GOT3 (cell line): ENCODE measurements at places on chromosomes 3 and 15.

DNA sequence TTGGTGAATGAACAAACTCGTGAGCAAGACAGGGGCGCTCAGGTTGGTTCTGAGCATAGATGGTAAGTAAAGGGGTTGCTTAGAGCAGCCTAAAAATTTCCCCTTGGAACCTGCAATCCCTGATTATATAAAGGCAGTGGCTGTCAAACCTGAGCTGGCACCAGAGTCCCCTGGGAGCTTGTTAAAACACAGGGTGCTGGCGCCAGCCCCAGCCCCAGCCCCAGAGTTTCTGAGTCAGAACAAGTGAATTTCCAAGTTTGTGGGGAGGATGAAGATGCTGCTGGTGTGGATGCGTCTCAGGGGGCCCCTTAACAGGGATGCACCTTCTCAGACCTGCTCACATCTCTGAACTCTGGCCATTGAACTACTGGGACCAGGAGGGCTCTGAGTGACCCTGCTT lies 48.2 kb downstream of the FEM1B start:
- no peak for DNase-seq

GRCh38 chr15:83869341-83869740 lies 215.4 kb downstream of the ADAMTSL3 start:
- DNase-seq, result no peak

DNA sequence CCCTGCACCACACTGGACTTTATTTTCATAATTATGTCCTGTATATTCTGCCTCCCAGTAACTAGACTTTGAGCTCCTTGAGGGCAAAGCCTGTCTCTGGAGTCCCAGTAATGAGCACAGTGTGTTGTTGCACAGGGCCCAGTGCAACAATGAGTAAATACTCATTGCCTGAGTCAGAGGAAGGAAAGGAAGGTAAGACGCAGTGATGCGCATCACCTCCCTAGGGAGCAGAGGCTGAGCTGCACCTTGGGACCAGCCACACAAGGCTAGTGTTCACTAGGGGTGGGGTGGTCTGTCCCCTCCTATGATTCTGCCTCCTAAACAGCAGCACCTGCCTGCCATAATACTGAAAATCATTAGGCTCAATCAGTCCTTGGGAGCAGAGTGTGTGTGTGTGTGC lies 86.6 kb upstream of the ADAMTSL3 start:
- DNase-seq, result no peak

DNA sequence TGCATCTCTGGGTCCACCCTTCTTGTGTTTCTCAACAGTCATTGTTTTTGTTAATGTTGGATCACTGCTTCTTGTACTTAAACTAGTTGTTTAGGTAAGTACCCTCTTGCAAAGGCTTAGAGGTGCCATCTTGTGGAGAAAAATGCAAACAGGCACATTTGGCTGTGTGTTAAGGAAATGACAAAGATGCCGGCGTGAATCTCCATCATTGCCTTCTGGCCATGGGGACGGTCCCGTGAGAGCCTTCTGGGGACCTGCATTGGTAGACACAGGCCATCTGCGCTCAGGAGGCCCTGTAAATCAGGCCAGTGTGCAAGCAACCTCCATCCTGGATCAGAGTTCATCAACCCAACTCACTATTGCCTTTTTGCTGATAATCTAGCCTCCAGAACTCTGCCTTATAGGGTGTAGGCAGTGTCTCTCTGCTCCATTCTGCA lies 158.6 kb upstream of the NR2E3 start:
- no peak for DNase-seq

GRCh38 chr15:43911235-43911781 lies 84.5 kb downstream of the WDR76 start:
- DNase-seq, result peak; percentile 89

DNA sequence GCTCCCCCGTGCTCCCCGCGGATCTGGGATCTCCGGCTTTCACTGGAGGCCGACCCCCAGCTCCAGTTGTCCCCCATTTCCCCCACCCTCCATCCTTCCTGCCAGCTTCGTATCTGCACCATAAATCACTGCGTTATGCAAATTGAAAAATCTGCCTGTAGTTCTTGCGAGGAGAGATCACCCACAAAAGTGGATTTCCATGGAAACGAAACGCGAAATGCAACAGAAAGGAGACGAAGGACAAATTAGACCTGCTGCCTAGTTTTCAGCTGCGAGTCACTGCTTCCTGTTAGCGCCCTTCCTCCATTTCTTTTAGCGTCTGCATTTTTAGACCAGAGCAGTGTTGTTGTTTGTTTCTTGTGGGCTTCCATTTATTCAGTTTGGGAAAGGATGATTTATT lies 127.1 kb upstream of the ATP10A start:
- no peak for DNase-seq

- DNase-seq, result no peak
Measured at GRCh38 chr3:37068031-37068430, 74.7 kb downstream of the MLH1 start.

GRCh38 chr15:84685304-84685703 lies 27.3 kb upstream of the NMB start:
- no peak for DNase-seq

DNA sequence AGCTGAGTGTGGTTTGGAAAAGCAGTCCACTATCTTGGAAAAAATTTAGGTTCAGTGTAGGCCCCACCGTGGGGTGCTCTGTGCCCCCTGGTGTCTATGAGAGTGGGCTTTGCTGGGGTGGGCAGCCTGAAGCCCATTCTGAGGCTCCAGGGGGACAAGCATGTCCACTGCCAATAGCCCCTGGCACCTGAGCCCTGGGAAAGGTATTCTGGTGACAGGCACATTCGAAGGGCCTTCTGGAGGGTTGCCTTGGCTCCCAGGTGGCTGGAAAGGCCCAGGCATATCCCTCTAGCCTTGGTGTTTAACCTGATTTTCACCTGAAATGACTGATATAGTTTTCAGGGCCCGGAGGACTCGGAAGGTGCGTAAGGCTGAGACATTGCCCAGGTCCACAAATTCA lies 36.1 kb downstream of the SCN5A start:
- DNase-seq, result no peak

DNA sequence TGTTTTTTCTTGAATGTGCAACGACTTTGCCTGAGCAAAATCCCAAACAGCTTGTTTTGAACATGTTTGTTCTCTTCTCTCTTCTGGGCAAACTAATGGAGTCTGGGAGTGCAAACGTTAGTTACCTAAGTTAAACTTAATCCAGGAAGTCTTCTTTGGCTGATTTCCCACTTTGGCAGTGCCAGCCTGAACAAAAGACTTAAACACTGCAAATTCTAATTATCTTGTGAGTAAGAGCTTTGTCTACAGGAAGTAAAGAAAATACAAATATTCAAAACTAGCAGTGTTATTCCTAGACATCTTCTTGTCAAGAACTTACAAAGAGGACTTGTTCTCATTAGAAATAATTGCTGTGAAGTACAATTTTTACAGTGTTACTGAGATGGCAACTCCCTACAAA lies 16.7 kb upstream of the DENND6A start:
- DNase-seq, result no peak

GRCh38 chr3:63333815-63334214 lies 55.7 kb downstream of the SYNPR start:
- DNase-seq, result no peak

- peak; percentile 15 for DNase-seq
Measured at GRCh38 chr15:70853318-70853972, 512 bp downstream of the LARP6 start.

- DNase-seq, result no peak
Measured at GRCh38 chr15:69081310-69082004, 67.0 kb downstream of the NOX5 start.

DNA sequence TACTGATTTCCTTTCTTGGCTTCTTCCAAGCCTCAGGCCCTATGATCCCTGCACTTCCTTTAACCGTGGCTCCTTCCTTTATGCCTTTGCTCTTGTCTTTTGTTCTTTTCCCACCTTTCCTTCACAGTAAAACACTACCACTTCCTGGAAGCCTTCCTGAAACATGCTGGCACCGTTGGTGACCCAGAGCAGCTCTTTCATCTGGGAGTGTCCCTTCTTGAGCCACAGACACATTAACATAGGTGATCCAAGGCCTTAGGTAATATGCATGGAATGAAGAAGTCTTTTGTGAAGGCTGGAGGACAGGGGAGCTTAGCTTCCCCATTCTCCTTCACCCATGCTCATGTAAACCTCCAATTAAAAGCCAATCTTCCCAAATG lies 39.4 kb downstream of the AMOTL2 start:
- no peak for DNase-seq

DNA sequence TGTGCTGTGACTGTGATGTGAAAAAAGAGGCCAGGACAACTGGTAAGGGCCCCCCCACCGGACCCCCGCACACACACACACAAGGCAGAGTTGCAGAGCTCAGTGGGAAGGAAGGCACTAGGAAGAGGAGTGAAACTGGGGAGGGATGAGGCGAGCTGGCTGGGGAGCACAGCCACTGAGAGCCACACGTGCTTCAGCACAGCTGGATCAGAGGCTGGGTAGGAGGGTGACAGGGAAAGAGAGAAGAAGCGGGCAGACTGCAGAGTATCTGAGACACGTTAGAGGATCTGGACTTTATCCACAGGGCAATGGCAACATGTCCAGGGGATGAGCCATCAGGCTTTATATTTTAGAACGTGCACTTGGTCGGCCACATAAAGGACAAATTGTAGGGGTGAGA lies 38.0 kb upstream of the TKT start:
- DNase-seq, result no peak

DNA sequence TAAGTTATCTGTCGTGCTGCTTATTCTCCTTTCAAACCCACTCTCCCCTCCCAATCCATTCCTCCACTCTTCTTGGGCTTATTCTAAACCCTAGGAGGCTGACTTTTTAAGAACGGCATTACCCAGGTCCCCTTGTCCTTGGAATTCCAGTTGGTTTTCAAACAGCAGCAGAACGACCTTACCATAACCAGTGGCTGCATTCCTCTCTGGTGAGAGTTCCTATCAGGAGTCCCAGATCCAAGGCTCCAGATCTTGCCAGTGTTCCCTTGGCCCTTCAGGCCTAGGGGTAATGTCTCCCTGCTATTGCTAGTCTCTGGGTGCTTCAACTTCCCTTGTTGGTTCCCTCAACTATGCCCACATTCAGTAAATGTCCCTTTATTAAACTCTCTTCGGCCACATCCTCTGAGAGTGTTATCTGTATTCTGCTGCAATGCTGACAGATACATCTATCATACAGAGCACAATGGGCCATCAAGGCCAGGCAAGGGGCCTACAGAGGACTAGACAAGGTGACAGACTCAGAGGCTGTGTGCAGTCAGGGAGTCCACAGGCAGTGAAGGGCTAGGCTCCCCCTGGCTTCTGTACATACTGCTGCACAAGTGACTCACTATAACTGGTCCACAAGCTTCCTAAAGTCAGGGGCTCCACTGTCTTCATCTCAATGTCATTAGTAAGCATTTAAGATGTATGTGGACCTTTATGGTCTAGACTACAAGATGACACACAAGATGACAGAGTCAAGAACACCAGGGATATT lies 10.1 kb downstream of the LYSMD2 start:
- DNase-seq, result no peak

- DNase-seq, result no peak
Measured at GRCh38 chr15:68552344-68552743, 26.4 kb upstream of the CORO2B start.

DNA sequence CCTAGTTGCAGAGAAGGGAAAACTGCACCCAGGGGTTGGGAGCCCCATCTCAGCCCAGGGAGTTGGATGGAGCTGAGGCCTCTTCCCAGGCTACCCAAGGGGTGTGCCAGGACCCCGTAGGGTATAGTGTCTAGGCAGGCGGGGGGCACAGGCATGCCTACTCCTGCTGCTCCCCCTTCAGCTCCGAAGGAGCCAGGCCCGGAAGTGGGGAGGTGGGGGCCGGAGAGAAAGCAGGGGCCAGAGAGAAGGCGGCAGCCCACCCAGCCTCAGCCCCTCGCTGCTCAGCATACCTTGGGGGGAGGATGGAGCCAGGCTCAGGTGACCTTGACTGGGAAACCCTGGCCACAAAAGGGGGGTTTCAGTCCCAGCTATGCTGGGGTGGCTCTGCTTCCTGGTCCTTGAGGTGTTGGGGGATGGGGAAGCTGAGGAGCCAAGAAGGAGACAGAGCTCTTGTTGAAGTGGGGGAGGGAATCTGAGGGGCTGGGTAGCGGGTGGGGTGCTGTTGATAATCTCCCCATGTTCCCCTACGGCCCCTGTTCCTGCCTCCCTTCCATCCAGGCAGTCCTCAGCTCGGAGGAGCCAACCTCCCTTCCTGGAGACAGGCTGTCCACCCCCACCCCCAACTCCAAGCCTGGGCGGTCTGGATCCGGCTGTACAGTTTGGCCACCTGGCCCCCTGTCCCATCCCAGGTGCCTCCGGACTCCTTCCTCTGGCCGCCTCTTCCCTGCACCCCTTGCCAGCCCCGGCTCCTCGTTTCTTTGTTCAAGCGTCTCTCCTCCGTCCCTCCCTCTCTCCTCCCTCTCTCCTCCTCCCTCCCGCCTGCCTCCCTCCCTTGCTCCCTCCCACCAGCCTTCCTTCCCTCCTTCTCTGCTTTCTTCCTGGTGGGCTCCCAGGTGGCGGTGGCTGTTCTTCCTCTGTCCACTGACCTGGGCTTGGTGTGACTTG lies 1.7 kb downstream of the SEMA3F start:
- no peak for DNase-seq

GRCh38 chr15:49718234-49718633 lies 97.4 kb downstream of the DTWD1 start:
- DNase-seq, result no peak

DNA sequence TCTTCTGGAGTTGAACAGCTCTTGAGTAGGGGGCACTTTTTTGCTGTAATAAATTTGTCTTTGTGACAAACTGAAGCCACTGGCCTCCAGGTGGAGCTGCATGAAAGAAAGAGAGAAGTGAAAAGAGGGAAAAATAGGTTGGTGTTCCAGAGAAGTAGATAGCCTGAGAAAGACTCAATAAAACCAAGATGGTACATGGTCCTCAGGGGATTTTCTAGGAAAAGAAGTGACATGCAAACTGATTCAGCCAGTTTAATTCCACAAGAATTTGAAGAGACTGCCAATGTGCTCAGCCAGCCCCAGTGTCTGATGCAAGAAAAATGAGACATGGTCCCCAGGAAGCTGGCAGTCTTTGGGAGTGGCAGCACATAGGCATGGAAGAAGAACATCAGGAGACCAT lies 152.7 kb downstream of the CD47 start:
- no peak for DNase-seq

DNA sequence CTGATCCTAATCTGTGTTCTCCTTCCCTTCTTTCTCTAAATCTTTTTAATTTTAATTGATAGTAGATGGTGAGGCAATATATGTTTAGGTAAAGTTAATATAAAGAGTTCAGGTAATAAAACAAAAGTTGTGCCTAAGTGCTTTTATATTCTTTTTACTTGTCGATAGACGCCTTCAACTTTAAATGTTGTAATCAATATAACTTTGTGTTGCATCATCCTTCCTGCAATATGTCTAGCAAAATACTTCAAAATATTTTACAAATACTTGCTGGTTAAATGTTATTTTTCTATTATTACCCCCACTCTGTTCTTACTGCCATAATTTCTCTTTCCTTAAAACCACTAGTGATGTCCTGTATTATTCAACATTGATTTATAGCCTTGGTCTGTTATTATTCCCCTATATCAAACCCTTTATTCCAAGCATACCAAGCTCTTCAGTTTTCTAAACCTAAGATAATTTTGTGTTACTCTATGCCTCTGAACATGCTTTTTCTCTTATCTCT lies 92.4 kb downstream of the NAALADL2 start:
- no peak for DNase-seq

DNA sequence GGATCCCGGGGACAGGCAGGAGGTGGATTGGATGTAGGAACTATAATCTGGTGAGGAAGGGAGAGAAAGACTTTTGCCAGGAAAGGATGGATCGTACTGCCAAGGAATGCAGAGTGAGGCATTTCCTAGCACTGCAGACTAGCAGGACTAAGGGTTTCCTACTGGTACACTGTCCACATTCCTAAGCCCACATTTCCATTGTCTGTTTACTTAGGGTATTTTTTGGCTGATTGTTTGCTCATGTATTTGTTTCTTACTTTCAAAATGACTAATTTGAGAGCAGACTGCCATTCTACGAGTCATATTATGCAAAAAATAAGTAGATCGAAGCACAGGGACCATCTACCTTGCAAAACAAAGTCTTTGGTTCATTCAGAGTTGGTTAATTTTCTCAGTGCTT lies 1029.5 kb upstream of the NR2F2 start:
- no peak for DNase-seq
